ENCODE measurements at places on chromosomes 3 and 15. TPM values are rescaled to one million over a fixed set of nuclear protein-coding genes. Genes with fewer than 3 reads are reported as not detected.

- no peaks in the 10 kb centered on the region for H3K4me1 ChIP-seq
- H3K4me3 ChIP-seq, result no peak overlapping the region
- no peaks in the 10 kb centered on the region for H3K36me3 ChIP-seq
- no peak overlapping the region for H3K27ac ChIP-seq
- no peak for DNase-seq
- no peaks in the 10 kb centered on the region for H3K27me3 ChIP-seq
Measured at GRCh38 chr3:193509103-193509965, 45.4 kb downstream of the ATP13A4 start.

Gene FAM219B
- 41.3 TPM for polyA plus RNA-seq

DNA sequence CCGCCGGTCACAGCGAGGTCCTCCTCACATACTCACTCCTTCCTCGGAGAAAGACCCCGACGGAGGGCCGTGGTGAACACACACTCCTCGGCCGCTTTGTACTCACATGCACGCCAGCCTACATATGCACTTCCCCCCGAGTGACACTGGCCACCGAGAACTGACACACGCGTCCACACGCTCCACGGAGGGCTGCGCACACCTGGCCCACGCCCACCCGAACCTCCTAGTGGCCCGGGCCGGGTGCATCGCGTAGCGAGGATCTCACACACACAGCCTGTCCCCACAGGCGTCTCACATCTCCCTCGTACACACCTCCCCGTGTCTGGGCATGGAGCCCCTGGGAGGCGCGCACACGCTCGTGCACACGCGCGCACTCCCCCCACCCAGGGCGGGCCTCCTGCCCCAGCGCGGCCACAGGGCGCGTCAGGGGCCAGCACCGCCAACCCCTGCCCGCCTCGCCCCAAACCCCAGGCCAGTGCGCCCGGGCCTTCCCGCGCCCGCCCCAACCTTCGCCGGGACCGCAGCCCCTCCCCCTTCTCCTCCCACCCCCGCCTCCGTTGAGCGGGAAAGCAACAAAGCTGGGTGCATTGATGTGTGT, 411 bp upstream of the C3orf70 start:
- peak; percentile 20 for DNase-seq
- H3K4me3 ChIP-seq, result peak overlapping the region; percentile 64
- no peaks in the 10 kb centered on the region for H3K36me3 ChIP-seq
- no peaks in the 10 kb centered on the region for H3K27me3 ChIP-seq

GRCh38 chr3:123080864-123081562, 14.2 kb downstream of the PDIA5 start:
- H3K4me3 ChIP-seq, result no peak overlapping the region
- H3K27me3 ChIP-seq, result no peaks in the 10 kb centered on the region
- no peaks in the 10 kb centered on the region for H3K36me3 ChIP-seq
- H3K4me1 ChIP-seq, result peaks cover 43% of the 10 kb centered on the region

DNA sequence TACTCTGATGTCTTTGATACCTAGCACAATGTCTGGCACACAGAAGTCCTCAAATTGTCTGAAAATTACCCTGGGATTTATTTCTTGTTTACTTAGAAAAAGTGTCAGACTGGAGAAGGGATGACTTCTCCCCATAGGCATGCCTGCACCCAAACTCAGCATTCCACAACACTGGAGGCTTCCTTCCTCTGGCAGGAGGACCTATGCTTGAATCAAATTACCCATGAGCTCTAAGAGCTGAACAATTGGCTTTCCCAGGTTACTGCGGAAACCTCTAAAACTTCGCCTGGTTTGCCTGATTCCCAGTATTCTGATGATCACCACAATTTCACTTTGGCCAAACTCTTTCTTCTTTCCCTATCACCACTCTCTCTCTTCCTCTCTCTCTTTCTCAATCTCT, 217.4 kb downstream of the DIPK2A start:
- DNase-seq, result no peak
- H3K27ac ChIP-seq, result no peak overlapping the region
- H3K4me1 ChIP-seq, result no peaks in the 10 kb centered on the region
- H3K36me3 ChIP-seq, result no peaks in the 10 kb centered on the region

DNA sequence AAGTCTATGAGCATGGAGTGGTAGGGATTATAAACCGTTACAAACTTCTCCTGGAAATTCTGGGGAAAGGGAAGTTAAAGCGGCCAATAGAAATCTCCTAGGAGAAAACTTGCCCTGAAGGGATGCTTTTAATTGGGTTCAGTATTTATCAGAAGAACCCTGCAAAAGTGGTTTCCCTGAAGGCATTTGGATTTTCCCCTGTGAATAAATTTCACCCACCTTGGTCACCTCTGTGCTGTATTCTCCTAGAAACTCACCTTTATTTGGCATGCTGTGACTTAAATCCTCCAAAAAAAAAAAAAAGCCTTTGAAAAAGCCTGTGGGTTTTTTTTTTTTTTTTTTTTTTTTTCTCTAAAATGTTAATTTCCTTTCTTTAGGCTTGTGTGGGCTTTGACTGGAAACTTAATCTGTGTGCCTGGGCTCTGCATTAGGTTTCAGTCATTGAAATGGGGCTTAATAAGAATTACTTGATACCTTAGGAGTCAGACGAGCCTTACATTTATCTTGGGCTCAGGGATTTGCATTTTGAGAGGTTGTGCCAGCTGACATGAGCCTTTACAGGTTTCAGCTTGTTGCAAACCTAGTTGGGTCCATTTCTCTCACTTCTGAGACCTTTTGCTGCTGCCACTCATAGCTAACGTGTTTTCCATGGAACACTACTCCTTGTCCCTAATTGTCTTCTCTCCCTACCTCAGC, 22.0 kb downstream of the TGFBR2 start:
- H3K36me3 ChIP-seq, result no peaks in the 10 kb centered on the region
- H3K4me1 ChIP-seq, result peaks cover 29% of the 10 kb centered on the region
- no peak overlapping the region for H3K27ac ChIP-seq

Gene GCSAM
- polyA plus RNA-seq, result 0.54 TPM

GRCh38 chr15:31554261-31554660, 227.6 kb downstream of the KLF13 start:
- no peak for DNase-seq
- H3K4me1 ChIP-seq, result no peaks in the 10 kb centered on the region
- no peak overlapping the region for H3K27ac ChIP-seq

Gene TRPM1
- under 0.01 TPM for polyA plus RNA-seq

Gene WDR49
- polyA plus RNA-seq, result 3.8 TPM

DNA sequence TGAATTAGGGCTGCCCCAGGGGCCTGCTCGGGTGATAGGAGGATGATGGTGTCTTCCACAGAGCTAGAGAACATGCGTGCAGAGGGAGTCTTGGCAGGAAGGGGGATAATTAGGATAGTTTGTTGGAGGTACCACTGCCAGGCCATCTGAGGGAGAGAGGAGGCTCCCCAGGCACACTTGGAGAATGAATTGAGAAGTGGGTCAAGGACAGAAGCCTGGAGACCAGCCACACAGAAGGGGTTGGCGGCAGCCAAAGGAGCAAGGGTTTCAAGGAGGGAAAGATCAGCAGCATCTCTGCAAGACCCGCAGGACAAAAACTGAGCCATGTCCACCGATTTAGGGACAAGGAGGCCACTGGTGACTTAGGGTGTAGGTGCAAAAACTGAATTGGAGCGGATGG, 6.9 kb downstream of the SLC28A1 start:
- H3K27ac ChIP-seq, result peak overlapping the region; percentile 28
- no peak overlapping the region for H3K4me3 ChIP-seq
- H3K27me3 ChIP-seq, result no peaks in the 10 kb centered on the region
- H3K4me1 ChIP-seq, result peaks cover 3% of the 10 kb centered on the region

Gene TNFSF10
- 31.1 TPM for polyA plus RNA-seq

Gene ZNF502
- 2.2 TPM for polyA plus RNA-seq

DNA sequence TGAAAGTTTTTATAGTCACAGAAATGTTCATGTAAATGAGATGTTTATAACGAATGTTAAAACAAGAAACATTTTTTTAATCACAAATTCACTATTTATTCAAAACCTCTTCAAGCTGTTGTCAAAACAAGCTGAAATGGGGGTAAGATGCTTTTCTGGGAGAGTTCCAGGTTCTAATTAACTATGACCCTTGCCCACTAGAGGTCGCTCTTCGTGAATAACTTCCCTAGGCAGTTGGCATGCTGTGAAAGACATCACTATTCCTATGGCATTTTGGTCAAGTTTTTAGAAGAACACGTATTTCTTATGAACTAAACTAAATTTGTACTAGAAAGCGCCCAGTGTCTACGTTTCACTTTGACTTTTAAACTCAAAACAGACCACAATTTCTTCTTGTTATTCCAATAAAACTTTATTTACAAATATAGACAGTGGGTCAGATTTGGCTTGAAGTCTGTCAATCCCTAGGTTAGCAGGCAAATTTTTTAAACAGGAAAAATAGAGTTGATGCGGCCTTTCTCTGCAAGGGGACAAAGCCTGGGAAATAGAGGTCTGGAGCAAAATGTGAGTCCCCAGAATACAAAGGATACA, 62.8 kb upstream of the CMTM8 start:
- H3K4me3 ChIP-seq, result no peak overlapping the region
- peaks cover 4% of the 10 kb centered on the region for H3K36me3 ChIP-seq
- no peaks in the 10 kb centered on the region for H3K27me3 ChIP-seq
- H3K4me1 ChIP-seq, result no peaks in the 10 kb centered on the region
- DNase-seq, result peak; percentile 59
- no peak overlapping the region for H3K27ac ChIP-seq

Gene BTLA
- 0.49 TPM for polyA plus RNA-seq

Gene SERINC4
- 0.34 TPM for polyA plus RNA-seq

Gene UBE2E1
- 81.2 TPM for polyA plus RNA-seq

- H3K27ac ChIP-seq, result no peak overlapping the region
- H3K4me3 ChIP-seq, result no peak overlapping the region
- H3K36me3 ChIP-seq, result no peaks in the 10 kb centered on the region
- DNase-seq, result no peak
Measured at GRCh38 chr3:13132281-13132680, 59.1 kb upstream of the IQSEC1 start.

DNA sequence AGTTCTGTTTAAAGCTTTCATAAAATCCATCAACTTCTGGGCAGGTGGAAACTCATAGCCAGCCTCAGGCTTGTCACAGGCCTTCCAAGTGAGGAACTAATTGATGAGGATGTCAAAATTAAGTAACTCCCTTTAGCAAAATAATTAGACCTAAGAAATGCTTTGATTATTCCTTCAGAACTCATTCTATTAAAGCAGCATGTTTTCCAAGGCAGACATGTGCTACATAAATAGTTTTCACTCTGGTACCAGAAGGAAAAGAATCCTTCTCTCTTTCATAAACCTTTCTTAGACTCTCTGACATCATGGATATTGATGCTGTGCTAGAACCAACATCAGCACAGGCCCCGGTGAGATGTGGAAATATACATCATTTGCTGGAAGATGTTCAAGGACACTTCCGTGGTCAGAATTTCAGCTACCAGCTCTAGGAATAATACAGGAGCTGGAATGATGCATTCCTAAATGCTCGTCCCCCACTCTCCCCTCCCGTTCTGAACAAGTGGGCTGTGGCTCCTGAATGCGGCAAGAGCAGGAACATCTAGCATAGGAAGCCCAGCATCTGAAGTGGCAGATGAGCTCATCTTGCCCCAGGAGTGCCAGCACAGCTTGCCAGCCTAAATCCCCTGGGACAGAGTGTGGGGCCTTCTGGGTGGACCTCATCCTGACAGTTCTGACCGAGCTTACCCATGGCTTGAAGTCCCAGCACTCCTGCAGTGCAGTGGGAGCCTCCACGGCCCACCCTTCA, 82.4 kb downstream of the WWTR1 start:
- H3K36me3 ChIP-seq, result no peaks in the 10 kb centered on the region
- no peaks in the 10 kb centered on the region for H3K27me3 ChIP-seq
- H3K4me1 ChIP-seq, result peaks cover 7% of the 10 kb centered on the region
- no peak for DNase-seq
- peak overlapping the region; percentile 78 for H3K27ac ChIP-seq

GRCh38 chr3:114671741-114672510, 378.1 kb downstream of the TIGIT start:
- H3K36me3 ChIP-seq, result no peaks in the 10 kb centered on the region
- H3K4me3 ChIP-seq, result no peak overlapping the region
- DNase-seq, result no peak
- H3K4me1 ChIP-seq, result no peaks in the 10 kb centered on the region
- no peak overlapping the region for H3K27ac ChIP-seq

DNA sequence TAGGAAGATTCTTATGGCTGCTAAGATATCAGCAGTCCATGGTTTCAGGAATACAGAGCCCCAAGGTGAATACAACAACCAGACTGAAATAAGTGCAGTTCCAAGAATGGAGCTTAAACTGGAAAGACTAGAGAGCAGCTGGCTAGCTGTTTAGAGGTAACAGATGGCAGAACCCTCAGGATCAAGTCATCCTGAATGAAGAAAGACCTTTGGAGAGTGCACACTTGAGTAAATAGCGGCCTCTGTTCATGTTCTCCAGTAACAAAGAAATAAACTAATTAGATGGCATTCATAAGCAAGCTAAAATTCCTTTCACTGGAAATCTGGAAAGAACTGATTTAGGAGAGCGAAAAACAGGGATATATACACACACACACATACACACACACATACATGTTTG, 968.4 kb downstream of the FHIT start:
- DNase-seq, result no peak
- no peak overlapping the region for H3K4me3 ChIP-seq
- H3K4me1 ChIP-seq, result no peaks in the 10 kb centered on the region

GRCh38 chr3:193665370-193665989, 72.5 kb downstream of the OPA1 start:
- peak; percentile 52 for DNase-seq
- no peak overlapping the region for H3K4me3 ChIP-seq
- peaks cover 18% of the 10 kb centered on the region for H3K36me3 ChIP-seq
- H3K27ac ChIP-seq, result no peak overlapping the region

Gene SMCO1
- polyA plus RNA-seq, result not detected

GRCh38 chr3:166556955-166557354, 719.7 kb upstream of the BCHE start:
- H3K27ac ChIP-seq, result no peak overlapping the region
- H3K4me3 ChIP-seq, result no peak overlapping the region
- no peak for DNase-seq
- no peaks in the 10 kb centered on the region for H3K27me3 ChIP-seq
- H3K4me1 ChIP-seq, result no peaks in the 10 kb centered on the region

- H3K36me3 ChIP-seq, result peaks cover 4% of the 10 kb centered on the region
- no peaks in the 10 kb centered on the region for H3K27me3 ChIP-seq
- DNase-seq, result no peak
Measured at GRCh38 chr3:11558002-11558401, 85.7 kb downstream of the VGLL4 start.

DNA sequence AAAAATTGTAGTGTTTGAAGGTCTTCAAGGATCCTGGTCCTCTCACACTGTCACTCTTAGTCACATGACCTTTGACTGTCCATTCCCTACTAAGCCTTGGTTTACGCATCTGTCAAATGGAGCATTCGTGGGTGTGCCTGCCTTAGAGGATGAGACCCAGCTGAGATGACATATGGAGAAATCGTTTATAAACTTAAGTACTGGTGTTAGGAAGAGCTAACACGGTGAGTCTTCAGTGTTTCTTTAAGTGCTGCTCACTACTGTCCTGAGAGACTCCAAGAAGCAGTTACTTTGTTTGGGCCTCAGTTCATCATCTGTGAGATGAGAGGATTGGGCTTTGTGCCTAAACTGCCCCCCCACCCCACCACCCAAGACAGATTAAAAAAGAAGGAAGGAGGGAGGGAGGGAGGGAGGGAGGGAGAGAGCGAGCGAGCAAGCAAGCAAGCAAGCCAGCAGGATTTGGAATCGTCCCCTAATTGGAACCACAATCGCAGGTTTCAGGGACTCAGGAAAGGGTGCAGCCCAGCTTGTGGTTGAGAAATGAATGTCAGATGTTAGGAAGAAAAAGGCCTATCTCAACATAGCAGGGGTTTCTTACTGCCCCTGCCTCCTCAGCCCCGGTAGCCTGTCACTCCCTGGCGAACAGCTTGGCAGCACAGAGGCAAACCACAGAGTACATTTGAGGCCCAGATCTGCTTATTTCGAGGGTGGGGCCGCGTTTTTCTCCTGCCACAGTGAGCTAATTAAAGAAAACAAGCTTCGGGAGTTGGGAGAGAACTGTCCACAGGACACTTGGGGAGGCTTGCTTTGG, 32.7 kb downstream of the SMAD3 start:
- H3K27me3 ChIP-seq, result no peaks in the 10 kb centered on the region
- peak overlapping the region; percentile 82 for H3K27ac ChIP-seq
- peaks cover 38% of the 10 kb centered on the region for H3K36me3 ChIP-seq
- no peak for DNase-seq
- no peak overlapping the region for H3K4me3 ChIP-seq
- peaks cover 11% of the 10 kb centered on the region for H3K4me1 ChIP-seq

Data from small intestine (tissue), 16 donors.